NCI-H2029 treated with DMSO at 0.1 percent for 48 hours (cell line): ENCODE measurements at places on chromosomes 3 and 15.

GRCh38 chr3:145557405-145557804, 603.6 kb downstream of the PLOD2 start:
- no peak for DNase-seq

- DNase-seq: no peak
These were observed 43.0 kb upstream of the TLE3 start for GRCh38 chr15:70140543-70141375.

GRCh38 chr3:41974223-41974622, 12.3 kb upstream of the ULK4 start:
- DNase-seq: no peak

- no peak for DNase-seq
These were observed 231.6 kb downstream of the XXYLT1 start for GRCh38 chr3:195039180-195039843.

GRCh38 chr3:64108784-64109317, 85.6 kb upstream of the PSMD6 start:
- no peak for DNase-seq

GRCh38 chr15:35117543-35118265, 32.6 kb upstream of the NANOGP8 start:
- no peak for DNase-seq

DNA sequence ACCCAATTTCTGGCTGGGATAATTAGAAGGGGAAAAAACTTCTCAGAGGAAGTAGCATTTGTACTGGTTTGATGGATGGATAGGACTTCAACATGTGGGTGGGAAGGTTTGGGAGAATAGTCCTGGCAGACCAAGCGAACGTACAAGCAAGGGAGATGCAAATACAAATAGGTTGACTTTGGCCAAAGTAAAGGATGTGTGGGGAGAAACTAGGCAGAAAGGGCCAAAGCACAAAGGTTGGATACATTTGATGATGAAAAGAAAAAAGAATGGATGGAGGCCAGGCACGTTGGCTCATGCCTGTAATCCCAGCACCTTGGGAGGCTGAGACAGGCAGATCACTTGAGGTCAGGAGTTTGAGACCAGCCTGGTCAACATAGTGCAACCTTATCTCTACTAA, 63.4 kb downstream of the ERC2 start:
- DNase-seq: no peak
